Suppressor macrophage (primary cell): ENCODE measurements at places on chromosomes 13 and 19.

DNA sequence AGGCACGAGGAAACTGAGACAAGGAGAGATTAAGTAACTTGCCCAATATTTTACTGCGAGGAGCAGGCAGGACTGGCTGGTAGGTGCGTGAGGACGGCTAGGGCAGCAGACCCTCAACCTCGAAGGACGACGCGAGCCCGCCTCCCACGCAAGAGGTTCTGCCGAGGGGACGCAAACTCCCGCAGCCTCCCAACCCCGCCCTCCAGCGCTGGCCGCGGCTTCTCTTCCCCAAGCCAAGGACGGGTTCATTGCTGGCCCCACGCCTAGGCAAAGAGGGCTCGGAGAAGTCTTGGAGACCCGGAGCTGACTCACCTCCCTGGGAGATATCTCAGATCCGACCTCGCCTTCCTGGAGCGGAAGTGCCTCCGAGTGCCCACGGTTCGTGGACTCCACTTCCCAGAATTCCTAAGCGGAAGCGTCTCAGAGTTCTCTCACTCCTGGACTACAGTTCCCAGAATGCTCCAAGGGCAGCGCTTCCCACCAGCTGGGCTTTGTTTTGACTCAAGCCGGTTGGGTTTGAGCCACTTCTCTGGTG lies at the start of gene ZNF235:
Gene ZNF235, minus strand, starts transcription at position 367 of the 535 bp plus-strand sequence. CDS start 1,621 bp downstream, outside the sequence.
- DNase-seq: peak; percentile 95

- DNase-seq: no peak
Measured at GRCh38 chr19:13022859-13023636, 27.8 kb downstream of the NFIX start.

DNA sequence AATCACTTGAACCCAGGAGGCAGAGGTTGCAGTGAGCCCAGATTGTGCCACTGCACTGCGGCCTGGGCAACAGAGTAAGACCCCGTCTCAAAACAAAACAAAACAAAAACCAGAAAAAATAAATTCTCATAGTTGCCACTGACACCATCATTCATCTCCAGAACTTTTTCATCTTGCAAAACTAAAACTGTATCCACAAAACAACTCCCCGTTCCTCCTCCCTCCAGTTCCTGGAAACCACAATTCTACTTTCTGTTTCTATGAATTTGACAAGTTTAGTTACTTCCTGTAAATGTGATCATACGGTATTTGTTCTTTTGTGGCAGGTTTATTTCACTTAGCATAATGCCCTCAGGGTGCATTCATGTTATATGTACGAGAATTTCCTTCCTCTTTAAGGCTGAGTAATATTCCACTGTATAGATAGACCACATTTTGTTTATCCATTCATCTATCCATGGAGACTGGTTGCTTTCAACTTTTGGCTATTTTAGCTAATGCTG lies 13.2 kb upstream of the ADGRE5 start:
- DNase-seq: peak; percentile 80

DNA sequence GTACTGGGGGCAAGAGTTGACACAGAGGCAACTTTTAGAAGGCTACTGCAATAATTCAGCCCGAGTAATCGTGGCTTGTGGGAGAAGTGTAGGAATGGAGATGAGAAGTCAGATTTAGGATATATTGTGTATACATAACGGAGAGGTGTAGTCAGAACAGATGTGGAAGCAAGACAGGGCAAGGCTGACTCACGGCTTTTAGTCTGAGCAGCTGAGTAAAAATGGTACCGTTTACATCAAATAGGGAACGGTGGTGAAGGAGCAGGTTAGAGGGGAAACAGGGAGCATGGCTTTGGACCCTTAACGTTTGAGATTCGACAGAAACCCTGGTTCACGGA lies 796 bp upstream of the LSM14A start:
- DNase-seq: peak; percentile 48

GRCh38 chr19:44682807-44683206 lies 11.5 kb downstream of the CEACAM19 start:
- DNase-seq: peak; percentile 23

GRCh38 chr19:6852001-6852400 lies 35.4 kb upstream of the ADGRE1 start:
- DNase-seq: no peak

- DNase-seq: no peak
Measured at GRCh38 chr19:47186446-47187334, 44.3 kb downstream of the BBC3 start.

DNA sequence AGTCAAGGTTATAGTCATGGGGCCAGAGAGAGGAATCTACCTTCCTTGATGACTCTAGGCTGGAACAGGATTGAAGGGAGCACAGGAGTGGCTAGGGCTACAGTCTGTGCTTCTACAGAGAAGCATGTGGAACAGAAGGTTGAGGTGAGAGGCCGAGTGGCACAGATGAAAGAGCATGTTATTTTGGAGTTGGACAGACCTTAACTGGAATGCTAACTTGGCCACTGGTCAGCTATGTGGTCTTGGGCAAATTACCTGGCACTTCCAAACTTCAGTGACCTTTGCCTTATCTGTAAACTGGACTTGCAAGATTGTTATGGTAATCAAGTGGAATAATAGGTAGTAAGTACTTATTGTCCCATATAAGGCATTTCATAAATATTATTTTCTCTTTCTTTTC lies 252.7 kb downstream of the KCNRG start:
- no peak for DNase-seq

- no peak for DNase-seq
Measured at GRCh38 chr13:111116856-111117255, 1.7 kb downstream of the ARHGEF7 start.

- DNase-seq: no peak
Measured at GRCh38 chr13:97364827-97365226, 69.1 kb upstream of the RAP2A start.

GRCh38 chr19:44702551-44703176 lies 3.7 kb downstream of the CEACAM16 start:
- DNase-seq: no peak

DNA sequence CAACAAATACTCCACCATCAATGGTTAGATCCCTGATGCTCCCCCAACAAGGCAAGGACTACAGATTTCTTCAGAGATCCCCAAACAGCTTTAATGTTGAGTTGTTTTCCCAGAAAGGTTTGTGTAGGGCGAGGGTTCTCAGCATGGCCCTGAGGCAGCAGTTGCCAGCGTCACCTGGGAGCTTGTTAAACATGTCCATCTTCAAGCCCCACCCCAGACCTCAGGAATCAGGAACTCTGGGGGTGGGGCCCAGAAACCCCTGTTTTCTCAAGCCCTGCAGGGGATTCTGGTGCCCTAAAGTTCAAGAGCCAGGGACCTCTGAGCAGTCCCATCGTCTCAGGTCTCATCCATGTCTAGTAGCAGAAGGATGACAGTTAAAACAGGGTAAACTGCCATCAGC lies 9.6 kb downstream of the EFNB2 start:
- DNase-seq: no peak

DNA sequence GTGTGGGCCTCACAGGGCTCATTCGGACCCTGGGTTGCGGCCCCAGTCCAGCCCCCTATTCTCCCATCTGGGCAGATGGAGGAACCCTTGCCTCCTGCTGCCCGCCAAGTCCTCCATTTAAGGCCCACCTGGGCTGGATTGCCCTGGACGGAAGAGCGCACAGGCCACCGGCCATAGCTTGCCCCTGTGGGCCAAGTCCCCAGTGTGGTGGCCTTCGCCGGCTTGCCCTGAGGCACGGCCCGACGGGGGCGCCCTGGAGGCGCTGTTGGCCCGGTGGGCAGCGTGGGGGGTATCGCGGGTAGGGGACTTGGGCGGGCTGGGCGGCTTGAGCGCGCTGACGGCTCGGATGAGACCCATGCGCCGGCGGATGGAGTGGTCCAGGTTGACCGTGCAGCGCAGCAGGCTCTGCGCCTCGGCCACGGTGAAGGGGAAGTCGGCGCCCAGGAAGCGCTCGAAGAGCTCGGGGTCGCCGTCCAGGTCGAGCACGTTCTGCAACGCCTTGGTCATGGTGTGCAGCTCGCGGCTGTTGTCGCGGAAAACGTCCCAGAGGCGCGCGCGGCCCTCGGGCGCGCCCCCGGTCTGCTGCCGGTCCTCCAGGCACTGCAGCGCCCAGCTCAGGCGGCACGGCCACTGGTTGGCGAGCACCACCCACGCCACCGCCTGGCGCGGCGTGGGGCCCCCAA lies 8.8 kb downstream of the NKPD1 start:
- no peak for DNase-seq

DNA sequence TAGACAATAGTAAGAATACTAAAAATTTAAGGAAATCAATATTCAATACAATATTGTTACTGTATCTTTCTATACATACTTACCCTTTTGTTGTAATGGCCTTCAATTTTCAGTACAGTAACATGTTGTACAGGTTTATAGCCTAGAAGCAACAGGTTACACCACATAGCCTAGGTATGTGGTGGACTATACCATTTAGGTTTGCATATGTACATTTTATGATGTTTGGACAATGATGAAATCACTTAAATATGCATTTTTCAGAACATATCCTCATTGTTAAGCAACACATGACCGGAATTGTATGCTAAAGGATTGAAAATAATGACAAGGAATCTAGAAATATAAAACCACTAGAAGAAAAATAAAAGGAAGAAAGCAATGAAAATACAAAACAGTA lies 611.4 kb downstream of the DACH1 start:
- no peak for DNase-seq

DNA sequence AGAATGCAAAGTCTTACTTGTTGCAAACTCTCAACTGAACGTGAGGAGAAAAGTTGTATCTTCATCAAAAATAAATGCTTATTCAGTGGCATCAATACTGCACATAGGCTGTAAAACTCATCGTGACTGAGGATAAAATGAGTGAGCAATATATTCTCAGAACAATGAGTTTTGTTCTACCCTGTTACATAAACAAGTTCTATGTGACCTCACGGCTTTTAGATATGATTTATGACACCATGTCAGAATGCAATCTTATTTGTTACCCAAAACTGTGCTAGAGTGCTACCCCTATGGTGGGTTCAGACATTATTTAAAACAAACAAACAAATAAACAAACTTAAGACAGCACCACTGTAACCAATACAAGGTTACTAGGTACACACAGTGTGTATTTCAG lies 55.4 kb downstream of the FOXO1 start:
- DNase-seq: no peak
